ENCODE measurements at places on chromosomes 4 and X.

GRCh38 chr4:186854256-186854655, 130.6 kb upstream of the FAT1 start:
- DNase-seq = peak; percentile 62

DNA sequence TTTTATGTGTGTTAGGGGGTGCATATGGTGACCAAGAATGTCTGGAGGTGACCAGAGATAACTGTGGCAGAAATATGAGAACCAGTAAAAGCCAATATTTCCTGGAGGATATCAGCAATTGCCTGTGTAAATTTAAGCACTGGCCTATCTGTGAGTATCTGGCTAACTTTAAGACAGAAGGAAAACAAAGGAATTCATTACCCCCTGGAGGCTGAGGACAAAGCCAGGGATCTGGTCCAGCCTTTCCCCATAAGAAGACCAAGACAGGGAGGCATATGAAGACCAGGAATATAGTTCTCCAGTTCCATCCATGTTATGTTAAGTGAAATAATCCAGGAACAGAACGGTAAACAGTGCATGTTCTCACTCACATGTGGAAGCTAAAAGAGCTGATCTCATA, 49.2 kb downstream of the MFAP3L start:
- no peak for DNase-seq

GRCh38 chrX:148284056-148284455, 216.4 kb upstream of the AFF2 start:
- DNase-seq = no peak

- no peak for DNase-seq
Observed at GRCh38 chr4:111573386-111573785, 571.9 kb upstream of the FAM241A start.

- DNase-seq = no peak
Observed at GRCh38 chrX:44747317-44747716, 96.5 kb upstream of the DUSP21 start.

DNA sequence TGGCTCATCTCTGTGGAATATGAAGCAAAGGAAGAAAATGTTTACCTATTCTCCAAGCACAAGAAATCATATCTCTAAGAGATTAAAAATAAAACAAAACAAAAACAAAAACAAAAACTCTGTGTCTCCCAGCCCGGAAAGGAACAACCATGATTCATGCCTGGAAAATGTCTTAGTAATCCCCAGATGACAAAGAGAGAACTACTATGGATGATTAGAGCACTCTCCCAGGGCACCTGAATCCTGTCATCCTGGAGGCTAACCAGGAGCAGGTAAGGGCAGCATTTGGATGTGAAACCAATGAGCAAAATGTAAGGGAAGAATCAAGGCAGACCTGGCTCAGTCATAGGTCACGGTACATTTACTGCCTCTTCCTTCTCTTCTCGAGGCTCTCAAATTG, 1.7 kb upstream of the AKAP4 start:
- no peak for DNase-seq

- DNase-seq = no peak
Observed at GRCh38 chrX:142186103-142186502, 19.0 kb downstream of the MAGEC2 start.

DNA sequence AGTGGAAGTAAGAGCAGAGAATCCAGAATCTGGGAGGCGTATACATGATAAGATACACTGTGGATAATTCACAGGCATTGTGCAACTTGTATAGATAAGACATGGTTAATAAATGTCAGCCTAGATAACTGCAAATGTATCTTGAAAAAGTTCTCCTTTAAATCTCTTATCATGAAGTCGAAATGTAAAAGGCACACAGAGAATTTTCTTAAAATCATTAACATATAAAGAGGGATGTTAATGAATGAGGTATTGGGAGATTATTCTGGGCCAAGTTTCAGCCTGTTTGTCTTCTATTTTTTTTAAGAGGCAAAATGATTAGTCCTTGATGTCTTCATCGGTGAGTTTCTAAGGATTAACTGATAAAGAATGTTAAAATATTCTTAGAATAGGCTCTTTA, 835 bp downstream of the TDO2 start:
- DNase-seq = no peak

- no peak for DNase-seq
Observed at GRCh38 chrX:38402118-38402517, 49.7 kb downstream of the OTC start.

GRCh38 chrX:72340626-72341025, 34.9 kb upstream of the CITED1 start:
- DNase-seq = no peak

DNA sequence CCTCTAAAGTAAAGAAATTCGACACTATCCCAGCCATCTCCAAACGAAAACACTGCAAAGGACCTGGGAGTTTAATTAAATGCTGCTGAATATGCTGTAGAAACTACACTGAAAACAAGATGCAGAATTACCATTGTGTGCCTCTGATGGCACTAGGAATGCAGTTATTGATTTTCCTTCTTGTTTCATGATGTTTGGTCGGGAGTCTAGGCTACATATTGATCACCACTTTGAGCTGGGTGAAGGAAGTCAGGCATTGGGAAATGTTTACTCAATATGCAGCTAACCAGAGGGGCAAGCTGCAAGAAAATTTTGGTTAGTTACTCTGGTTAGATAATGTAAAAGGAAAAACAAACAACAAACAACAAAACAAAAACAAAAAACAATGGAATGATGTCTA, 650.7 kb upstream of the GALNTL6 start:
- no peak for DNase-seq

DNA sequence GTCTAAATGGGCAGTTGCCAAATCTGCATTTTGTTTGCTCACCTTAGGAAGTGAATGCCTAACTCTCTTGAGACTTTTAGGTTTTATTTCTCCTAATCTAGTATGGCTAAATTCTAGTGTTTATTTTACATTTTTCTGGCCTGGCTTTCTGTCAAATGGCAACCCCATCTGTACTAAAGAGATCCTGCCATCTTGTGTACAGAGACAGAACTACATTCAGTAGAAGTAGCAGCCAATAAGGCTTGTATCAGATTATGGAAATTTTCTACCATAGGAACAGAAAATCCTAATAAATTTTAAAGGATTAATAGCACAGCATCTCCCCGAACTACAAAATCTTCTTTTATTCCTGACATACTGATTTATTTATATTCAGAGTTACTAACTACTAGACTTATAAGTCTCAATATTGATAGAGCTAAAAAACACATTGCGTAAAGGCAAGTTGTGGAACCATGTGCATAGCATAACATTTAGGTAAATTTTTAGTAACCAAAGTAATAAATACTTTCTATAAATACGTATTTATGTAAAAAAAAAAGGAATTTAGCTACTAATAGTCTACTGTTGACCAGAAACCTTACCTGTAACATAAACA, 45.5 kb downstream of the TMEM144 start:
- DNase-seq = peak; percentile 70

- no peak for DNase-seq
Observed at GRCh38 chr4:112061207-112061817, 83.9 kb upstream of the FAM241A start.

- DNase-seq = no peak
Observed at GRCh38 chr4:81595798-81596610, 124.3 kb upstream of the RASGEF1B start.

DNA sequence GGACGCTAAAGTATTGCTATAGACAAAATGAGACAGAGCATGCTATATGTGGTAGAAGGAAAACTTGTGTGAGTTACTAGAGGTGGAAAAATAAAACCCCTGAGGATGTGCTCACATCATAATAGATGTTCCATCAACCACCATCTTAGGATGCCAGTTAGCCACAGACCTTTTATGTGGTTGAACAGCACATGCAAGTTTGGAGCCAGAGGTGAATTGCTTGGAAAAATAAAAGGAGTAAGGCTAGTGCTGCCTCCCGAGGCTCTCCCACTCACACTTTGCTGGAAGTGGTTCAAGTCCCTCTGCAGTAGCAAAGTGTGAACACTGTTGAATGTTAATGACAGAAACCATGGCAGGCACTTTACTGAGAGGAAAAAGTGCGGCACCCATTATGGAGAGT, 39.4 kb upstream of the PPARGC1A start:
- no peak for DNase-seq

DNA sequence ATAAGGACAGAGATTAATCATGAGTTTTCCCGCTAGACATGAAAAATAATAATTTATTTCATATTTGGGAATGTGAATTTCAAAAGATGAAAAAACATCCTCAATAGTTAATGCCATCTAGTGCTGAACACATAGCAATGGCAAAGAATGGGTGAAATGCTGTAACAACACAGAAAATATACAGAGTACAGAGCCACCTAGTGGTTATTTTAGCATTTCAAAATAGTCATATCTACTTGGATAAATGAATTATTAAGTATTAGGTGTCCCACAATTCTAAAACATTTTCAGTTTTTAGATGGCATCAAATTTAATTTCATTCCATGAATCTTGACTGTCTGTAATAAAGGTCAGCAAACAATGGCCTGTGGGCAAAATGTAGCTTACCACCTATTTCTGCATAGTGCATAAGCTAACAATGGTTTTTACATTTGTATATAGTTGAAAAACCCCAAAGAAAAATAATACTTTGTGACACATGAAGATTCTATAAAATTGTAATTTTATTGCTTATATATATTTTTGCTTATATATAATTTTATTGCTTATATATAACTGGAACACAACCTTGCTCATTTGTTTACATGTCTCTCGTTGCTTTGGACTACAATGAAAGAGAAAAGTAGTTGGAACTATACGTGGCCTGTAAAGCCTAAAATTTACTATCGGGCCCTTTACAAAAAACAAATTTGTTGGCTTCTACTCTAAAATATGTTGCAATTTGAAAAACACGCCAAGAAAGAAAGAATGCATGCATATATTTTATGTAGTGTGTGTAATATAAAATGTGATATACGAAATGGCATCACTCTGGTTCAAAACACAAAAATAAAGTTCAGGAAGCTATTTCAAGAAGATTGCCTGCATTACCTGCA, 99.1 kb upstream of the FAM47C start:
- peak; percentile 29 for DNase-seq

- DNase-seq = no peak
Observed at GRCh38 chr4:117965622-117966021, 68.7 kb upstream of the NDST3 start.

DNA sequence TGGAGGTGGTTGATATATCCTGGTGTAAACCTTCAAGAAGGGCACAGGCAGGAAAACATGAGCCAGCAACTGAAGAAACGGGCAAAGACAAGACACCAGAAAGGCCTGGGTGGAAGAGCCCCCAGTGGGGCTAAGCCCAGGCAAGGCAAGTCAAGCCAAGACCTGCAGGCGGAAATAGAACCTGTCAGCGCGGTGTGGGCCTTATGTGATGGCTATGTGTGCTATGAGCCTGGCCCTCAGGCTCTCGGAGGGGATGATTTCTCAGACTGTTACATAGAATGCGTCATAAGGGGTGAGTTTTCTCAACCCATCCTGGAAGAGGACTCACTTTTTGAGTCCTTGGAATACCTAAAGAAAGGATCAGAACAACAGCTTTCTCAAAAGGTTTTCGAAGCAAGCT, 7.2 kb downstream of the ZFP42 start:
- no peak for DNase-seq

- no peak for DNase-seq
Observed at GRCh38 chr4:83569987-83570386, 34.1 kb downstream of the GPAT3 start.

DNA sequence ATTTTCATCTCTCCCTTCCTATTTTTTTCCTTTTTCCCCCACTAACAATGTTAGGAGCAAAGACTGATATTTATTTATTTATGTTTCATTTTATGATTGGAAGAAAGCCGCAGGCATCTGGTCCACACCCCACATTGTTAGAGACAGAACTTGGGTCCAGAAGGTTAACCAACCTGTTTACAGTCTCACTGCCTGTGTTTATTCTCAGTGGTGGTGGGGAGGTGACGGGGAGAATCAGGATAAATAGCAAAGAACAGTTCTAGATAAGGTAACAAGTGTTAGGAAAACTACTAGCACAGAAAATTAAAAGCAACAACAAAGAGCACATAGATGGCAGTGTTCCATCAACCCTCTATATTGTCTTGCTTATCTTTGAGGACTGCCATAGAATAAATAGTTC, 301.7 kb upstream of the DIPK2B start:
- DNase-seq = no peak

- DNase-seq = peak; percentile 7
Observed at GRCh38 chrX:149949743-149950436, 11.6 kb upstream of the EOLA2 start.
